Left kidney (tissue), 8 donors: ENCODE measurements at places on chromosomes 3 and 15.

DNA sequence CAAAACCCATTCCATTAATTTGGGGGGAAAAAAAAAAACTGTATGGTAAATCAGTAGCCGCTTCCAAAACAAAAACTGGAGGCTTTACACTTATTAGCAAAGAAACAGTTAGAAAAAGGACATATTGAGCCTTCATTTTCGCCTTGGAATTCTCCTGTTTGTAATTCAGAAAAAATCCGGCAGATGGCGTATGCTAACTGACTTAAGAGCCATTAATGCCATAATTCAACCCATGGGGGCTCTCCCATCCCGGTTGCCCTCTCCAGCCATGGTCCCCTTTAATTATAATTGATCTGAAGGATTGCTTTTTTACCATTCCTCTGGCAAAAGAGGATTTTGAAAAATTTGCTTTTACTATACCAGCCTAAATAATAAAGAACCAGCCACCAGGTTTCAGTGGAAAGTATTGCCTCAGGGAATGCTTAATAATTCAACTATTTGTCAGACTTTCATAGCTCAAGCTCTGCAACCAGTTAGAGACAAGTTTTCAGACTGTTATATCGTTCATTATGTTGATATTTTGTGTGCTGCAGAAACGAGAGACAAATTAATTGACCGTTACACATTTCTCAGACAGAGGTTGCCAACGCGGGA is 9.4 kb upstream of the RPL24 start:
- DNase-seq: peak; percentile 73

DNA sequence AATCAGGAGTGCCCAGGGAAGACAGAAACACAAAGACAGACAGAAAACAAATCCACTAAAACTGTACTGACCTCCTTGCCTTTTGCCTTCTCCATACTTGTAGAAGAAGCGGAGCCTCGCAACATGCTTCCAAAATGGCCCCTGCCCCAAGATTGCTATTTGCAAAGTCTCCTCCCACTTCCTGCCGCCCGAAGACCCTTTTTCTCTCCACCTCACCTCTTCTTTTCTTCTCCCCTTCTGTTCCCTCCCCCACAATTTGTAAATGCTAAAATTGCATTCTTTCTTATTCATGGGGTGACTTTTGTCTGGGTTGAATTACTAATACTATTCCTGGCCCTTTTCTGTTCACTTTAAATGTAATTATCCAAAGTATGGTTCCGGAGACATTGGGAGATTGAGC is at the start of gene DPPA4:
DPPA4 (minus strand) TSS at position 154 of the 400 bp plus-strand sequence; CDS start at position 125, 29 bp downstream.
- DNase-seq: no peak

DNA sequence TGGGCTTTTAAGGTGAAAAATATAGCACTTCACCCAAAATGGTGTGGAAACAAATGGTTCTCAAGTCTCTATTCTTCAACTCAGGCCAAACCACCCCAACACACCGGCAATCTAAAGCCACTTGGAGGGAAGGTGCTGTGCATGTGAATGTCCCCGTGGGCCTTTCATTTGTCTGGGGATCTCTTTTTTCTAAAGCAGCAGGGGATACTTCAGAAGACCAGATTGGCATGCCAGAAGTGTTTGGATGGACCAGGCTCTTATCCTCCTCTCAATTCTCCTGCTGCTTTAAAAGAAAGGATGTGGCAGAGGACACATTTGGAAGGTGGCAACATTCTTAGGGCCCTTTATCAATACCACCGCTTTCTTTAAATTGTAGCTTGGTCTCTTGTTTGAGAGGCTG is 193.1 kb downstream of the MEIS2 start:
- no peak for DNase-seq

GRCh38 chr3:193049935-193050334 is 132.3 kb upstream of the MB21D2 start:
- DNase-seq: no peak

DNA sequence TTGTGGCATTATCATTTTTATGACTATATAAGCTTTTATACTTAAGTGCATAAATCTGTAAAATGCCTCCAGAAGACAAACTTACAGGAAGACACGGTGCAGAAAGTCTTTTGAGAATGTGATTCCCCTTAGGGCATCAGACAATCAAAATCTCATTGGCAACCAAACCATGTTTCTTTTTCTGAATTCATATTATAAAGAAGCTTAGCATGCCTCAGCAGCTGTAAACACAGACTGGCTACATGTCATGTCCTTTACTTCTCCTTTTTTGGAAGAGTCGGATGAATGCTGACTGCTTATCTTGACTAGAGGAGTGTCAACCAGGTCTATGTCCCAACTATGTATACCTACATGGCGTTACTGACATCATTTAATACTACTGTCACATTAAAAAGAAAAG is 150.1 kb downstream of the PLD1 start:
- no peak for DNase-seq

DNA sequence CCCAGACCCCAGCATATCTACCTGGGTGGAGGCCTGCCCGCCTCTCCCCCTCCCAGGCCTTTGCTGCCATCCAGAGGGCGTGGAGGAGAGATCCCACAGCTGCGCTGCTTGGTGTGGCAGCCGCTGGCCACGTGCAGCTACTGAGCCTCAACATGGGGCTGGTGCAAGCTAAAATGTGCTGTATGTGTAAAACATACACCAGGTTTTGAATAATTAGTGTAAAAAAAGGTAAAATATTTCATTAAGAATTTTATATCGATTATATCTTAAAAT is 95.8 kb downstream of the SEC22A start:
- DNase-seq: no peak

DNA sequence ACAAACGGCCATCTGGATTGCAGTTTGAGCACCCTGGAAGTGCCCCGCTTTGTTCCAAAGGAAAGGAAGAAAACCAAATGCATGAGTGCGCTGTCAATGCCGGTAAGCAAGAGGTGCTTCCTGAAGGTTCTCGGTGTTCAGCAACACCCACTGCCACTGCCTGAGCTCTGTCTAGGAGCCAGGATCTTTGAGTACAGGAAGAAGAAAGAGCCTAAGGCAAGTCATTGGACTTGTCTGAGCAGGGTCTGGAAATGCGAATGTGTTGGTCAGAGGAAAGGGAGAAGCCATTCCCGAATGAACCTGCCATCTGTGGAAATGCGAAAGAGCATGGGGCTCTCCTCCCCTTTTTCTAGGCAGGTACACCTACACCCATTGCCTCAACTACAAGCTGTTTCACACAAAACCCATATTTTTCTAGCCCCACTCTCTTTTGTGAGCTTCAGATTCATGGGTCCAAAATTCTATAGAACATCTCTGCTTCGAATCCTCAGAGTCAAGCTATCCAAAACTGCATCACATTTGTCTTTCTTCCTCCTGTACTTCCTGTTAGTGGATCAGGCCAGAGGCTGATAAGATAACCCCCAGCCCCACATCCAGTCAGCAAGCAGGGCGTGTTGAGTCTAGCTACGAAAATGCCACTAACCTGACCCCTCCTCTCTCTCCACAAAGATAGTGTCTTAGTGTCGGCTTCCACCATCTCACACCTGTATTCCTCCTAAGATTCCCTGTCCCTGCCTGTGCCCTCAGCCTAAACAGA is 55.6 kb upstream of the C15orf61 start:
- DNase-seq: no peak

GRCh38 chr15:70936326-70936725 is 43.7 kb downstream of the LRRC49 start:
- DNase-seq: no peak

DNA sequence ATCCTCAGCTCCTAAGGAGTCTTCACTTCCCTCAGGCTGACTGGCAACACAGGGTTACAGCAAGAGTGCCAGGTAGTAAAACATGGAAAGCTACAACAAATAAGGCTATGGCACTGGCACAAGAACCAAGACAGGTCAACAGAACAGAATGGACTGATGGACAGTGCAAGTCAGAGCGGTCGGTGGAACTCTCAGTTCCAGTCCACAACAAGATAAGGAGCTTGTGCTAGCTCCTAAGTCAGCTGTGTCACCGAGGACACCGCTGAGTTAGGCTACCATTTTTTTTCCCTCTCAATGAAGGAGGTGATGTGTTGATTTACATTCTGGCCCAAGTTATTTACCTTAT is 55.9 kb upstream of the LIMD1 start:
- DNase-seq: no peak

DNA sequence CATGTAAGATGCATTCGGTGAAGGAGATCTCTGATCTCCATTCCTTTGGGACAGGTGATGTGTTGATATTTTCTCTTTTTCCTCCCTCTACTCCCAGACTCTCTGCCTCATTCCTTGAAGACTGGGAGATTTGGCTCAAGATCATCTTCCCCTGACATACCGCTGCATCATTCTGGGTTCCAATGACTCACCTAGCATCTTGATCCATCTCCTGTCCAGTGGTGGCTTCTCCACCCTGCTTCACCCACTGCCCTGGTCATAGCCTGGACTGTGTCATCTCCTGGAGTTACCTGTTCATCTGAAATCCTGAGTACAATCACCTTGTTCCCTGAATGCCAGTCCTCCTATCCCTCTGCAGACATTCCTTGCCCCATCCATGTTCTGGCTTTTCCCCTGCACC is 57.4 kb upstream of the TRAK1 start:
- DNase-seq: no peak

DNA sequence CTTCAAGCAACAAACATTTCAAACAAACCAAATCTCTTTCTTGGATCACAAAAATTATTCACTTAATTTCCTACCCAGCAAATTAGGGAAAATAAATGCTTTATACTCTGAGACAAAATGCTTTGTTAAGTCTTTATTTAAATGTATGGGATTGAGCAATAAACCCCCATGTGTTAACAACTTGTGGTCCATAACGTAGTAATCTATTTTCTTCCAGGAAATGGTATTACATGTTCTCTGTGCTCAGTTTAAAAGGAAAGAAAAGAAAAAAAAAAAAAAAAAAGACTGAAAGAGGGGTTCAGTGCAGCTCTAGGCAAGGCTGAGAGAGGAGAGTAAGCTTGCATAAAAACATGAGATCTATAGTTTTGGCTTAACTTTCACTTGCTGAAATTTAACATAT is 102.3 kb downstream of the PIK3CB start:
- DNase-seq: no peak

GRCh38 chr3:9396301-9396631 is 1.1 kb upstream of the SETD5 start:
- no peak for DNase-seq

DNA sequence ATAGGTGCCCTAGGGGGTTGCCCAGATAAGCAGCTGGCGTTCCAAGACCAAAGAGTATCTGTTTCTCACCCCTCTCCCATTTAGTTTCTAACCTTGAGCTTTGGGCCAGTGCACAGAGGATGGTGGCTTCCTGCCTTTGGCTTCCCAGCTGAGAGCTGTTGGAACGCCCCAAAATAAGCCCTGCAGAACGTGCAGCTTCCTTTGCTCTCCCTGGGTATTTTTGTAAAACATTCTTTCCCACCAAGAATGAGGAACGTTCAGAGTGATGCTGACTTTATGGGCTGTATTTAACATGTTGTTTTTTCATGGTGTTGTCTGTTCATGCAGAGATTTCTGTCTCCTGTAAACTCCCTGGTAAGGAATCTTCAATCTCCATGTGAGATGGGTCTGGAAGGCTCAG is 63.8 kb downstream of the LPP start:
- DNase-seq: no peak

DNA sequence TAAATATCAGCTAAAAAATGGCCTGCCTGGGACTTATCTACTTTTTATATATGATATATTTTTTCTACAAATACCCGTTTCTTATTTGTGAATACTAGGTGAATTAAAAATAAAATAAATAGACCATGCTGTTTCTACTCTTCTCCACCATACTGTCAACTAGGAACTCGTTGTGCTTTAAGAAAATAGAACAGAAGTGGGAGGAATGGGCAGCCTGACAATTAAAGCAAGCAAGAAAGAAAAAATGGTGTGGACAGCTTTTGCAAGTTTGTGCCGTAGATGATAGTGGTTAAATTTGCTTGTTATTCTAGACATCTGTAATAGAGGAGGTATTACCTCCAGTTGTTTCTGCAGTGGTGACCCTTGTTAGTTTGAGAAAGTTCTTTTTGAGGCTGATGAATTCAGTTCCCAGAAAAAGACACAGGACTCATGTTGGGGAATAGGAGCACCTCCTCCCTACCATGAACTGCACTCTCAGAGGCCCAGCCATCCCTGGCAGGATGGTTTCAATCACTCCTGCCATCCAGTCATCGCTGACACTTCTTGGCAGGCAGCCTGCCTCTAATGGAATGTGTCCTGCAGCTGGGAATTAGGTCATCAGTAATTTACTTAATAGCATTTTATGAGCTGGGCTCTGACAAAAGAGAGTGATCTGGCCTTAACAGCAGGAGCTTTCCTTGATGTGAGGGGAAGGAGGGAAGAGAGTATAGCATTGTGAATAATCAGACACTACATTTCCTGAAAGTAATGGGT is 105.0 kb upstream of the GAP43 start:
- DNase-seq: peak; percentile 65

- DNase-seq: no peak
These were observed 397.7 kb upstream of the EPHA6 start for GRCh38 chr3:96416549-96417255.

- DNase-seq: no peak
These were observed 144.3 kb upstream of the ADAMTS9 start for GRCh38 chr3:64832098-64832497.

DNA sequence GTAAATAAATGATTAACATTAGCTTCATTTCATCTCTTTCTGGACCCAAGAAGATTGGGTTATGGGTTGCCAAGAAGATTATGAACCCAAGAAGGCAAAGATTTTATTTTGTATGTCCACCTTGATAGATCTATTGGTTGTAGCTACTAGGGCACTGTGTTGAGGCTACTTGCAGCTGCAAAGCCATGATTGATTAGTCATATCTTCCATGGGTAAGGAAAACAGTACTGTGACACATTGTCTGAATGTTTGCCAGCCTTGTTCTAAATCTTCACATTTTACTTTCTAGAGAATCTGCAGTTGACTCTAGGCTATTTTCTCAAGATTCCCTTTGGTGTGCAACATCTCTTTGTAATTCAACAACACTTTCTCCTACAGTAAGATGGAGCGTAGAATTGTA is 229.2 kb upstream of the KCNH8 start:
- DNase-seq: no peak

GRCh38 chr3:27656790-27657189 is 65.3 kb downstream of the EOMES start:
- DNase-seq: no peak
